Amniotic epithelial cell (primary cell): ENCODE measurements at places on chromosomes 7 and 10.
A peak's percentile ranks its signal among the peaks of the same experiment; 100 is the strongest.

DNA sequence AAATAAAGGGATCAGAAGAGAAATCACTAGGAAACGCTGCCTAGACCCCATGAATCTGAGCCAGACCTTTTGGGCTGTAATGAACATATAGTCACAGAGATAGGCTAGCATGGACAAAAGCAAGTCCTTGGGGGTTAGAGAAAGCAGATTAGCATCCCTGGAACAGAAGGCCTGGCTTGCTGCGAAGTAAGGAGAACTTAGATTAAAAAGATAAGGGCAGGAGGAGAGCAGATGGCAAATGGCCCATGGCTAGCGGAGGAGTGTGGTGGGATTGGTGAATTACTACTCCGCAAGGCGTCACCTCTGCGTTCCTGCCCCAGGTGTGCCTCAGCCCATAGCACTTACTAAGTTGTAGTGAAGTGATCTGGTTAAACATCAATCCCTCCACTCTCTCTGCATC is 92.3 kb upstream of the ZNF438 start:
- no peak for DNase-seq

DNA sequence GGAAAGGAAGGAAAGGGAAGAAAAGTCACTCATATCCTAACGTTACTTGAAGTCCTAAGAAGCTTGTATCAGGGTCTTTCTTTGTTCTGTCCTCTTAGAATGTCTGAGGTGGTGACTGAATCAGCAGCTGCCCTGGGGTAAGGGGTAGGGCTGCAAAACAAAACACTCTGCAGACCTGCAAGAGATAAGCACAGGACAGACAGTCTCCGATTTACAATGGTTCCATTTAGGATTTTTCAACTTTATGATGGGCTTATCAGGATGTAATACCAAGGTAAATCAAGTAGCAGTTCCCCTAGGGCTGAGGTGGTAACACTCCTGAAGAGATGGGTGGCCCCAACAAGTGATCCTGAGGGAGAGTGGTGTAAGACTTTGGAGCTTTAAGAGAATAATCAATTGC is 16.5 kb downstream of the KDM7A start:
- DNase-seq: no peak

GRCh38 chr7:131235489-131236317 is 92.0 kb upstream of the MKLN1 start:
- DNase-seq: peak; percentile 99

DNA sequence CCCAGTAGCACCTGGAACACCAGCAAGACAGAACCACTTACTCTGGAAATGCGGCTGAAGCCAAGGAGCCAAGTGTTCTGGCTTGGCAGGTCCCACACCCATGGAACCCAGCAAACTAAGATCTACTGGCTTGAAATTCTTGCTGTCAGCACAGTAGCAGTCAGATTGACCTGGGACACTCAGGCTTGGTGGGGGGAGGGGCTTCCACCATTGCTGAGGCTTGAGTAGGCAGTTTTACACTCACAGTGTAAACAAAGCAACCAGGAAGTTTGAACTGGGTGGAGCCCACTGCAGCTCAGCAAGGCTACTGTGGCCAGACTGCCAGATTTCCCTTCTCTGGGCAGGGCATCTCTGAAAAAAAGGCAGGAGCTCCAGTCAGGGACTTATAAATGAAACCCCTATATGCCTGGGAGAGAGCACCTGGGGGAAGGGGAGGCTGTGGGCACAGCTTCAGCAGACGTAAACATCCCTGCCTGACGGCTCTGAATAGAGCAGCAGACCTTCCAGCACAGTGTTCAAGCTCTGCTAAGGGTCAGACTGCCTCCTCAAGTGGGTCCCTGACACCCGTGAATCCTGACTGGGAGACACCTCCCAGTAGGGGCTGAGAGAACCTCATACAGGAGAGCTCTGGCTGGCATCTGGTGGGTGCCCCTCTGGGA is 121.2 kb downstream of the MTERF1 start:
- peak; percentile 37 for DNase-seq

DNA sequence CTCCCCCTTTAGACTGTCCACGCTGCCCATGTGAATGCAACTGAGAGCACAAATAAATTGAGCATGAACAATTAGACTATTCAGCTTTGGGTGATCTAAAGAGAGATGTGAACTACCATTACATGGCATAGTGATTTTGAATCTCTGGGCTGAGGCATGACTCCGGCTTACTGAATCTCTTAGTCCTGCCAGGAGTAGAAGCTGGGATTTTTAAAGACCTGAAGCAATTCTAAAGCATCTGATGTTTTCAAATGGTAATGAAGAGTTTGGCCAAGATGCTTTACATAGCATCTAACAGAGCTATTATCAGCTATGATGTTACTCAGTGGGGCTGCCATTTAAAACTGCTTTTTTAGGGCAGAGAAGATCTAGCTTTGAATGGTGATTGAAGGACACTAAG is 1059.1 kb downstream of the SORCS3 start:
- DNase-seq: no peak

DNA sequence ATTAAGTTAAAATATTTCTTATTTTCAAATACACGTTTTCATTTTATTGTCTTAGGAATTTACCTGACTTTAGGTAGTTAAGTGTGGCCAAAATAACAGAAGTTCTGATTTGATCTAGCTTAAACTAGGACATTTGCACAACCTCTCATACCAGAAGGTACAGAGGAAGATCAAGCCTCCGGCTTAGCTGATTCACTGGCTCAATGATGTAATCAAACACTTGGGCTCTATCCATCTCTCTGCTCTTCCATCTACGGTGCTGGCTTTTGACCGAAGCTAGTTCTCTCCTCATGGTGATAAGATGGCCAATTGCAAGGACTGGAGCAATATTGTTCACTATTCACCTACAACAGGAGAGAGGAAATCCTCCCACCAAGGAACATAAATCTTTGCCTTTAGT is 12.2 kb upstream of the HYCC1 start:
- DNase-seq: peak; percentile 69

GRCh38 chr10:49163741-49164140 is 24.4 kb downstream of the TMEM273 start:
- DNase-seq: peak; percentile 79

DNA sequence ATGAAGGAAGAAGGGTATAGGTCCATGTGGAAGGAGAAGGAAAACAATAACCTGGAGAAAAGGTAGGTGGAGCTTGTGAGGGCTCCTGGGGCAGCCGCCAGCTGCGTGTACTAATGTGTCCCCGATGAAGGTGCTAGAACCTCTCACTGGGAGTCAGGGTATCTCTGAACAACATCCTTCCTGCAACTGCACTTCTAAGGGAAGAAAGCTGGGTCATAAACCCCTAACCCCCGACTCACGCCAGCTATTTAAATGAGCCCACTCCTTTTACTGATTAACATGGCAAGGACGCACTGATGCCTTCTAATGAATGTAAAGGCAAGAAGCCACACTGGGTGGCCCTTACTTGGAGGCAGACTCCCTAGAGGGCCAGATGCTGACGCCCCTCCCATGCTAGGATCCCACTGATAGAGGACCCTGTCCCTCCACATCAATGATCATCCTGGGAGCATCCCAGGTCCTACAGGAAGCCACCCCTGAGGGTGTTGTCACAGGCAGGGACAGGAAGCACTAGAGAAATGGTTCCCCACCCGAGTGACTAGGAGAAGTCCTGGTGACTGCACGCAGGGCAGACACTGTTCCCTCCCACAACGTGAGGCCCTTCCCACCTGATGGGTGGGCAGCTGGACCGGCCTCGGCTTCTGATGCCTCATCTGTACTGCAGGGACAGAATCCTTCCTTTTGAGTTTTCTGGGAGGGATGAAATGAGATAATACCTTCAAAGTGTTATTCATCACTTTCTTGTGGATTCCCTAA is 20.4 kb downstream of the JCAD start:
- DNase-seq: no peak
